HFFc6 (cell line): ENCODE measurements at places on chromosomes 13 and 19. TPM values are rescaled to one million over a fixed set of nuclear protein-coding genes. Genes with fewer than 3 reads are reported as not detected.
A peak's percentile ranks its signal among the peaks of the same experiment; 100 is the strongest.

DNA sequence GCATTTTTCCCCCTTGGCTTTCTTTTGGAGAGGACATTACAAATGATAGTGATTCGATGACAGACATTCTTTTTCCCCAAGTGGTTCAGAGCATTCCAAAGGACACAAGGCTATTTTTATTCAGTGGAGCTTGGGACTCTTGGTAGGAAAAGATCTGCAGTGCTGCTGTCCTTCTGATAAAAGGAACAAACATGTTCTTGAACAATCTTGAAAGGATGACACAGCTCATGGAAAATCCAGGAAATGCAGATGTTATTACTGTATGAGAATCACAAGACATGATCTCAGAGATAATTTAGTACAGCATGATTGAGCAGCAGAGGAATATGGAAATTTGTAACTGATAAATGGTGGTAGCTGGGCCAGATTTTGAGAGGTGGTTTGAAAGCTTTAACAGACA is 96.2 kb upstream of the RFC3 start:
- peak; percentile 71 for DNase-seq
- no peaks in the 10 kb centered on the region for H3K36me3 ChIP-seq
- no peaks in the 10 kb centered on the region for H3K27me3 ChIP-seq
- H3K4me3 ChIP-seq = peak overlapping the region; percentile 53

GRCh38 chr13:90918536-90918935 is 429.0 kb upstream of the MIR17HG start:
- no peak overlapping the region for H3K27ac ChIP-seq
- no peak overlapping the region for H3K4me3 ChIP-seq
- no peaks in the 10 kb centered on the region for H3K36me3 ChIP-seq
- H3K27me3 ChIP-seq = no peaks in the 10 kb centered on the region; the same call in none of the 2 replicates
- no peaks in the 10 kb centered on the region for H3K4me1 ChIP-seq

DNA sequence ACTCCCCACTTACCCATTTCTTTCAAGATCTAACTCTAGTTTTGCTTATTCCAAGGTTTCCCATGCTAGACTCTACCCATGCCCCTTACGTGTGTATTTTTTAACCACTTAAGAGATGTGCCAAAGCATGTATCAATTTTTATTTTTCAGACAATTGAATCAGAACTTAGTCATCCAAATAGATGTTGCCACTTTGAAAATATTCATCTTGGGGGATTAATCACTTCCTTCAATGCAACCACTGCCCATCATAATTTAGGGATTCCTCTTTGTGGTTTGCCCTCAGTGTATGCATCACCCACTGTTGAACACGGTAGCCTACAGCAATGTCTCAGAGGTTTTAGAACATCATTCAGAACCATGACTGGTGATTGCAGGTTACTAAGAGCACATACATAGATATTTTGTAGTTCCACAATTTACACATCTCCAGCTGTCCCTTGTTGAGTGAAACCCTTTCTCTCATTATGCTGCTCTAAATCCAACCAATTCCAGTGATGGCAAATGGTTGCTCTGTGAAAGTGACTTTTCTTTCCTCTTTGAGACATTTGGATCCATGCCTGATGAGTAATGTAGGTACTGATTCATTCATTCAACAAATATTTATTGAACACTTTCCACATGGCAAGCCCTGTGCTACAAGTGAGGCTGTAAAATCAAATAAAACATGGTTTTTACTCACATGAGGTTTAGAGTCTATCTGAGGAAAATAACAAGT is 60.6 kb upstream of the SERP2 start:
- H3K36me3 ChIP-seq = no peaks in the 10 kb centered on the region
- peaks cover 67% of the 10 kb centered on the region for H3K4me1 ChIP-seq
- peaks cover 8% of the 10 kb centered on the region for H3K27me3 ChIP-seq
- peak overlapping the region; percentile 69 for H3K4me3 ChIP-seq
- peak; percentile 94 for DNase-seq
- peak overlapping the region; percentile 98 for H3K27ac ChIP-seq

DNA sequence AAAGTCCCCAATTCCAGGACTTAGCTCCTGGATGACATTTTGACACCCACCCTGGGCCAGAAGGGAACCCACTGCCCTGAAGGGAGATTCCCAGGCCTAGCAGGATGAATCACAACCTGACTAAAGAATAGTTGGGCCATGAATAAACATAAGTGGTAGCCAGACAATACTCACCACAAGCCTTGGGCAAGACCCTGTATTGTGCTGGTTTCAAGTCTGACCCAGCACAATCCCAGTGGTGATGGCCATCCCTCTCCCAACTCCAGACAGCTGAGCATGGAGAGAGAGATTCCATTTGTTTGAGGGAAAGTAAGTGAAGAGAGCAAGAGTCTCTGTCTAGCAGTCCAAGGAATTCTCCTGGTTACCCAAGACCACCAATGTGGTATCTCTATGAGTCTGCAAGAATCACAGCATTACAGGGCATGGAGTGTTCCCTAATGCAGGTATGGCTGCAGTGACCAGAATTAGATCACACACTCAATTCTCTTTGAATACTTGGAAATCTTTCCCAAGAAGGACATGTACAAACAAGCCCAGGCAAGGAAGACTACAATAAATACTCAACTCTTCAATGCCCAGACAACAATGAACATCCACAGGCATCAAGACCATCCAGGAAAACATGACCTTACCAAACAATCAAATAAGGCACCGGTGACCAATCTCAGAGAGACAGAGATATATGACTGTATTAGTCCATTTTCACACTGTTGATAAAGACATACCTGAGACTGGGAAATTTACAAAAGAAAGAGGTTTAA is 158.0 kb downstream of the VWA8 start:
- H3K36me3 ChIP-seq = peaks cover 56% of the 10 kb centered on the region
- H3K27me3 ChIP-seq = no peaks in the 10 kb centered on the region
- DNase-seq = peak; percentile 68
- peaks cover 24% of the 10 kb centered on the region for H3K4me1 ChIP-seq
- H3K4me3 ChIP-seq = peak overlapping the region; percentile 46

The SPPL2B gene
- 34.2 to 39.2 TPM (median 38.1 TPM) in 3 replicates for total RNA-seq

The SIGLECL1 gene
- total RNA-seq = not detected in 3 replicates

The HMG20B gene
- 73.5 to 85.9 TPM (median 81.4 TPM) in 3 replicates for total RNA-seq
